Left ventricle myocardium inferior (tissue), 1 donor: ENCODE measurements at places on chromosomes 11 and 22. TPM values are rescaled to one million over a fixed set of nuclear protein-coding genes. Genes with fewer than 3 reads are reported as not detected.

Gene CD3D
- total RNA-seq, result not detected

Gene GNAZ
- 2.9 TPM for total RNA-seq

Gene POU2AF2
- total RNA-seq, result not detected

Gene APOBEC3H
- total RNA-seq, result 0.41 TPM

- DNase-seq, result peak; percentile 7
Measured at GRCh38 chr22:23205339-23206049, 25.2 kb downstream of the BCR start.

- no peak for DNase-seq
Measured at GRCh38 chr22:26767351-26768155, 110.2 kb downstream of the MIAT start.

- no peak for DNase-seq
Measured at GRCh38 chr11:65116370-65117205, 913 bp downstream of the ZNHIT2 start.

GRCh38 chr11:16252373-16252772 lies 104.0 kb downstream of the SOX6 start:
- no peak for DNase-seq

- DNase-seq, result no peak
Measured at GRCh38 chr22:48829908-48830307, 997.8 kb downstream of the BRD1 start.
